Lung (tissue), 17 donors: ENCODE measurements at places on chromosomes 13 and 19. TPM values are rescaled to one million over a fixed set of nuclear protein-coding genes. Genes with fewer than 3 reads are reported as not detected.

TTC9B gene
- total RNA-seq: not detected

ZNF317 gene
- total RNA-seq: 32.0 TPM

GTF3A gene
- total RNA-seq: 38.2 TPM

CNOT3 gene
- 40.4 TPM for total RNA-seq

GPX4 gene
- 365 TPM for total RNA-seq

CDC42EP5 gene
- total RNA-seq: 25.7 TPM

C19orf33 gene
- total RNA-seq: 32.0 TPM

DNA sequence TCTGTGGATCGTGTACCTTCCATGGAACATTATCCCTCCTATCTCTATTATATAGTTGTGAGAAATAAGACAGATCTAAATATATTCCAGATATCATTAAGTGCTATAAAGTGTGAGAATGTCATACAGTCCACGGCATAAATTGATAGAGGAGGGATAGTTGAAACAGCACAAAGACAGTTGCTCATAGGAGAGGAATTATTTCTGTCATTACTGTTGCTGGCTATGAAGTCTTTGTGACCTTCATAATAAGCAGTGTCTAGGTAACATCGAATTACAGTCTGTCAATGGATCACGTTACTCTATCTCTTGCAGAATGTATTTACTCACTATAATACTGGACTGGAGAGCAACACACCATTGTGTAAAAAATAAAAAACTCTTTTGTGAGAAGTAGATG, 671.5 kb upstream of the PCDH20 start:
- no peak overlapping the region for H3K4me3 ChIP-seq
- H3K36me3 ChIP-seq: no peaks in the 10 kb centered on the region
- no peaks in the 10 kb centered on the region for H3K4me1 ChIP-seq
- no peak for DNase-seq
- no peak overlapping the region for H3K27ac ChIP-seq
- no peaks in the 10 kb centered on the region for H3K27me3 ChIP-seq

DNA sequence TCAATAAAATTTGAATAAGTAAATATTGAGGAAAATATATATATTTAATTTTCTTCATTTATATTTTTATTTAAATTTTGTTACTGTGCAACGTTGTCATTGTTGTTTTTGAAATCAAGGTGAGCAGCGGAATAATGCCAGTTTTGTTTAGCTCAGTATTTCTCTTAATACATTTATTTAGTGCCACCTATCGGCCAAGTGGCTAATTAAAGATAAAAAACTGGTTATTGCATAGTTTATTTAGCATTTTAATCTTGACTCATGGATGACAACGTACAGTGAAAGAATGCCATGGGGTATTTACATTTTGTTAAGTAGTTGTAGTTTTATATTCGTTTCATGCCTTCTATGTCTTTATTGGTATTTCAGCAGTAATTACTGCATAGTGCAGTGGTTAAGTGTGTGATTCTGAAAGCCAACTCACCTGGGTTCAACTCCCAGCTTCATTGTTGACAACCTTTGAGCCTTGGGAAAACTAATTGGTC, 265.9 kb downstream of the MYO16 start:
- no peaks in the 10 kb centered on the region for H3K27me3 ChIP-seq
- H3K4me1 ChIP-seq: no peaks in the 10 kb centered on the region
- H3K27ac ChIP-seq: no peak overlapping the region
- no peaks in the 10 kb centered on the region for H3K36me3 ChIP-seq

- no peaks in the 10 kb centered on the region for H3K4me1 ChIP-seq
- H3K27ac ChIP-seq: no peak overlapping the region
- H3K4me3 ChIP-seq: no peak overlapping the region
- DNase-seq: peak; percentile 72
Measured at GRCh38 chr13:39676315-39676876, 20.9 kb downstream of the COG6 start.

- no peak overlapping the region for H3K27ac ChIP-seq
- DNase-seq: no peak
Measured at GRCh38 chr13:28273919-28274318, 135.6 kb downstream of the PAN3 start.

DNA sequence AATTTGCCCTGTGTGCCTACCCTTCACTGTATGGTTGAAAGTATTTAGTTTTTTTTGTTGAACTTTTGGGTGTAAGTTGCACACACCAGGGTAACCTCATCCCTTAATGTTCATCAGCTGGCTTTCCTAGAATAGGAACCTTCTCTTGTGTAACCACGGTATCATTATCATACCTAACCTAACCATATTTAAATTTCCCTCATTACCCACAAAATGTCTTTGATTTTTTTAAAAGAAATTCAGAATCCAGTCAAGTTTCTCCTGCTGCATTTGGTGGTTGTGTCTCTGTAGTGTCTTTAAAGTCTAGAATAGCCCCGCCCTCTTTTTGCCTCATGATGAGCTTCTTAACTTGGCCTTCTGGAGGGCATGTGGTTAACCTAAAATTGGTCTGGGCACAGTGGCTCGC, 80.3 kb downstream of the RYR1 start:
- H3K4me1 ChIP-seq: no peaks in the 10 kb centered on the region
- H3K27ac ChIP-seq: no peak overlapping the region
- H3K36me3 ChIP-seq: no peaks in the 10 kb centered on the region
- no peak for DNase-seq
- no peak overlapping the region for H3K4me3 ChIP-seq

- no peaks in the 10 kb centered on the region for H3K36me3 ChIP-seq
- no peaks in the 10 kb centered on the region for H3K27me3 ChIP-seq
- H3K27ac ChIP-seq: peak overlapping the region; percentile 83
- H3K4me1 ChIP-seq: peaks cover 11% of the 10 kb centered on the region
- H3K4me3 ChIP-seq: no peak overlapping the region
Measured at GRCh38 chr19:1177322-1178114, 3.5 kb upstream of the SBNO2 start.

DNA sequence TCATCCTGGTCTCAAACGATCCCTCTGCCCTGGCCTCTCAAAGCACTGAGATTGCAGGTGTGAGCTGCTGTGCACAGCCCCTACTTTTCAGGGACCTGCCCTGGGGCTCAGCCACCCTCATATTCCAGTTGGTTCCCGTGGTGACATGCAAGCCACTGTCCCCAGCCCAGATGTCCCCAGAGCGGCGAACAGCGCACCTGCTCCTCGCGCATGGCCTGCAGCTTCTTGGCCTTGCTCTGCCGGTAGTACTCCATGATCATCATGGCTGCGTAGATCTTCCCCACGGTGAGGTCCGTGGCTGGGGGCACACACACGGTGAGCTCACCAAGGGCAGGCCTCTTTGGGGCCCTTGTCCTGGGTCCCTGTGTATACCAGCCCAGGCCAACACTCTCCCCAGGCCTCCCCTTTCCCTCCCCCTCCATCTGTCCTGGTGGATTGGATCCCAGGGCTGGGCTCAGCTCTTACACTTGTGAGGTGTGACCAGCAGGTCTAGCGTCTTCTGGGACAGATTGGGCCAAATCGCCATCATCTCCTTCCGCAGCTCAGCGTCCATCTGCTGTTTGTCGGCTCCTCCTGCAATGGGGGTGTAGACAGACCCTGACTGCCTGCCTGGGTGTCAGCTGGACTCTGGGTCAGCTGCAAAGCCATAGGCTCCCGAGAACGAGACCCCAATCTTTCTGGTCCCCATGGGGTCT, 64.0 kb downstream of the IER2 start:
- no peak overlapping the region for H3K27ac ChIP-seq
- DNase-seq: no peak
- H3K4me1 ChIP-seq: no peaks in the 10 kb centered on the region
- H3K4me3 ChIP-seq: no peak overlapping the region

GRCh38 chr13:83024955-83025594, 857.2 kb downstream of the SLITRK1 start:
- DNase-seq: no peak
- H3K4me3 ChIP-seq: no peak overlapping the region
- no peaks in the 10 kb centered on the region for H3K36me3 ChIP-seq
- H3K27me3 ChIP-seq: no peaks in the 10 kb centered on the region
- no peaks in the 10 kb centered on the region for H3K4me1 ChIP-seq

- no peak overlapping the region for H3K4me3 ChIP-seq
- H3K27me3 ChIP-seq: no peaks in the 10 kb centered on the region
- H3K4me1 ChIP-seq: no peaks in the 10 kb centered on the region
- peaks cover 38% of the 10 kb centered on the region for H3K36me3 ChIP-seq
Measured at GRCh38 chr19:12769689-12770088, 5.7 kb downstream of the HOOK2 start.

GRCh38 chr19:13841962-13842290, 35.0 kb upstream of the NANOS3 start:
- no peaks in the 10 kb centered on the region for H3K4me1 ChIP-seq
- peak overlapping the region; percentile 98 for H3K27ac ChIP-seq
- no peaks in the 10 kb centered on the region for H3K27me3 ChIP-seq
- DNase-seq: no peak
- H3K4me3 ChIP-seq: peak overlapping the region; percentile 88
- H3K36me3 ChIP-seq: no peaks in the 10 kb centered on the region

GRCh38 chr13:33139184-33139583, 123.0 kb downstream of the KL start:
- H3K36me3 ChIP-seq: peaks cover 37% of the 10 kb centered on the region
- H3K27ac ChIP-seq: no peak overlapping the region
- no peaks in the 10 kb centered on the region for H3K27me3 ChIP-seq
- peaks cover 17% of the 10 kb centered on the region for H3K4me1 ChIP-seq

GRCh38 chr19:2113439-2114211, 16.9 kb downstream of the IZUMO4 start:
- no peaks in the 10 kb centered on the region for H3K27me3 ChIP-seq
- DNase-seq: no peak
- peaks cover 98% of the 10 kb centered on the region for H3K36me3 ChIP-seq
- no peak overlapping the region for H3K4me3 ChIP-seq
- no peak overlapping the region for H3K27ac ChIP-seq

GRCh38 chr13:72648513-72649065, 78.8 kb downstream of the MZT1 start:
- H3K4me1 ChIP-seq: no peaks in the 10 kb centered on the region
- no peak overlapping the region for H3K27ac ChIP-seq
- no peak overlapping the region for H3K4me3 ChIP-seq
- peak; percentile 62 for DNase-seq

DNA sequence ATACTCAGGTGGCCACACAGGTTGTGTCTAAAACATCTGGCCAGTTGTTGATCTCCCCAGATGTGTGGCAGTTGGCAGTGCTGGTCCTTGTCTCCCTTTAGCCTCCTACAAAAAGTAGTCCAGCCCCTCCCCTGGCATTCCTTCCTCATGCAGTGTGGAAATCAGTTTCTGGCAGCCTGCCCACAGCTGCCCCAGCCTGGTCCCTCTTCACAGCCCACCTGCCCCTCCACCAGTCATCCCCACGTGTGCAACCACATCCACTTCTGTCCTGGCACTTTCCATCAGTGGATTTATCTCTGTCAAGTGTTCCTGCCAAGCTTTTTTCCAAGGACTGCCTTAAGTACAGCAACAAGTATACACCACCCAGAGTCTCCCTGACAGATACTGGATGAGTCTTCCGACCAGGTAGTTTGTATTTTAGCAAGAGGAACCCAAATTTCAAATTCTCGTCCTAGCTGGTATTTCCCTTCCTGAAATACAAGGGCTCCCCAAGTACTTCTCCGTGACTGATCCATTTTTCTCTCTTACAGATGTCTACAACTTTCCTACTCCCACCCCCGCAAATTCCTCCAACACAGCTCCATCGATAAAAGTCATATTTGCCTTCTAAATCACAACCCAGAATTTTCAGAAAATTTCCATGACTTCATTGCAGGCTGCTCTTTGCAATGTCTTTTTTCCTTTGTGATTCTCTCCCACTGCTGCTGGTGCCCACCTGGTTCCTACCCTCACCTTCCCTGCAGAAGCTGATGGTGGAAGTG, 313.5 kb downstream of the FOXO1 start:
- no peaks in the 10 kb centered on the region for H3K36me3 ChIP-seq
- no peak overlapping the region for H3K4me3 ChIP-seq
- no peak for DNase-seq
- H3K4me1 ChIP-seq: peaks cover 4% of the 10 kb centered on the region
- H3K27me3 ChIP-seq: no peaks in the 10 kb centered on the region

DNA sequence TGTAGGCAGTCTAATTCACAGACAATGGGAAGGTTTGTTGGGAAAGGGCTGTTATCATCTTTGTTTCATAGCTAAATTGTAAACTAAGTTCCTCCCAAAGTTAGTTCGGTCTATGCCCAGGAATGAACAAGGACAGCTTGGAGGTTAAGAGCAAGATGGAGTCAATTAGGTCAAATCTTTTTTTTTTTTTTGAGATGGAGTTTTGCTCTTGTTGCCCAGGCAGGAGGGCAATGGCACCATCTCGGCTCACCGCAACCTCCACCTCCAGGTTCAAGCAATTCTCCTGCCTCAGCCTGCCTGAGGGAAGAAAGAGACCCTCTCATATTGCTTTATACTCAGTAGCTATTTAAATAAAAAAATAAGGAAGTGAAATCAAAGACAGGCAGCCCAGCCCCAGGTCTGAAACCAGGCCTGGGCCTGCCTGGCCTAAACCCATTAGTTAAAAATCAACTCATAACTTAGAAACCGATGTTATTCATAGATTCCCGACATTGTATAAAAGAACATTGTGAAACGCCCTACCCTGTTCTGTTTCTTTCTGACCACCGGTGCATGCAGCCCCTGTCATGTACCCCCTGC, 297.4 kb upstream of the SGCG start:
- no peak for DNase-seq
- H3K36me3 ChIP-seq: no peaks in the 10 kb centered on the region
- H3K4me3 ChIP-seq: no peak overlapping the region
- no peak overlapping the region for H3K27ac ChIP-seq
- no peaks in the 10 kb centered on the region for H3K4me1 ChIP-seq

- H3K27ac ChIP-seq: no peak overlapping the region
- H3K4me1 ChIP-seq: no peaks in the 10 kb centered on the region
- H3K36me3 ChIP-seq: no peaks in the 10 kb centered on the region
- no peak for DNase-seq
- peaks cover 18% of the 10 kb centered on the region for H3K27me3 ChIP-seq
Measured at GRCh38 chr19:7863971-7864689, 10.1 kb downstream of the PRR36 start.

- H3K4me1 ChIP-seq: no peaks in the 10 kb centered on the region
- H3K4me3 ChIP-seq: no peak overlapping the region
- no peaks in the 10 kb centered on the region for H3K36me3 ChIP-seq
- no peaks in the 10 kb centered on the region for H3K27me3 ChIP-seq
- DNase-seq: no peak
Measured at GRCh38 chr19:4613254-4613751, 26.0 kb upstream of the TNFAIP8L1 start.

DNA sequence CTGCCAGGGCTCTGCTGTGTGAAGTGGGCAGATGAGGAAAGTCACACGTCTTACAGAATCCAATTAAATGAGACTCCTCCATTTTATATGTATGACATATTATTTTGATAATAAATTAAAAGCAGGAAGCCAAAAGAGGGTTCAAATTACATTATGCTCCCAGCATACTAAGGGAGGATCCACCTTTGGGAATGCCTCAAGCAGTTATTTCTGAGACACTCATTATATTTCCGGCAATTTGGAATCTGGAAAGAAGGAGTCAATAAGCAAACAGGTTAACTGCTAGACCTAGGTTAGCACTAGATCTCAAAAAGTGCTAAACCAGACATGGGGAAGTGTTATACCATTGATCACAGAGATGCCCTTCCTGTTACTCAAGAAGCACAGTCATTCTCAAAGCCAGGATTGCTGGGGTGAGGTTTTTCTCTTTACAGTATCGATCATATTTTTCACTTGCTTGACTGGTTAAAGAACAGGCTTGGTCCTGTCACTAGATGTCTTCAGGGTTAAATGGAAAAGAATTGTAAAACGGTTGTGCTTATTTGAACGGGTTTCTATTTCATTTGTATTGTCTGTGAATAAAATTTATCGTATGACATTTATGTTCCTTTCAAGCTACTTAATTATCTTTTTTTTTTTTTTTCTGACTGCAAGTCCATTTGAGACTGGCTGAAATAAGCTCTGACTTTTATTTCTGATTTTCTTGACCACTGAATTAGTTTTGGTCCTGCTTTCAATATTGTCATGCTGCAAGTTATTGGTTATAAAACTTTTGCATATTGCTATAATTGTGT, 523.2 kb downstream of the KLF12 start:
- no peaks in the 10 kb centered on the region for H3K4me1 ChIP-seq
